CD4-positive, alpha-beta T cell treated with Interleukin-4 for 4 hours (primary cell): ENCODE measurements at places on chromosomes 6 and 20.

DNA sequence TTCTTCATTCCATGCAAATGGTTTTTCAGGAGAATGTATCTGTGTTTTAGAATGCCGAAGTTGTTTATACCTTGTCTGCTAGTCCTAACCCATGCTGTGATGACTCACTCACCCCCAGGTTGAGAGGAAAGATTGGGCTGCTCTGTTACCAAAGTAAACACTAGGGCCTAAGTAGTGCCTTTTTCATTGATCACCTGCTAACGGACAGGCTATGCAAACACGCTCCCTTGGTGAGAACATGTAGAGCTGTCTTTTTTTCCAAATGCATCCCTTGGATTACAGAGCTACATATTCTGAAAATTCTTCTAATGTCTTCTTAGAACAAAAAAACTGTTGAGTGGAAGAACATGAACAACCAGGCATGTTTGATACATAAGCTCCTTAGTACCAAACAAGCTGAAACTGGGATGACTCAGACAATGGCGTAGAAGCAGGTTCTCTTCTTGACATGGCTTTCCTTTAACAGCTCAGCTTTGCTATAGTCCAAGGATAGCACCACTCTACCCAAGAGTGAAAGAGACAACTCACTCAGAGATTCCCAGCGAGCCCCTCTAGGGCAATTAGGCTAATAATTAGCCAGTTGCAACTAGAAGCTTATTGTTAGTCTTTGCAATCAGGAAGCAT, 20.5 kb downstream of the PERP start:
- DNase-seq, result no peak

DNA sequence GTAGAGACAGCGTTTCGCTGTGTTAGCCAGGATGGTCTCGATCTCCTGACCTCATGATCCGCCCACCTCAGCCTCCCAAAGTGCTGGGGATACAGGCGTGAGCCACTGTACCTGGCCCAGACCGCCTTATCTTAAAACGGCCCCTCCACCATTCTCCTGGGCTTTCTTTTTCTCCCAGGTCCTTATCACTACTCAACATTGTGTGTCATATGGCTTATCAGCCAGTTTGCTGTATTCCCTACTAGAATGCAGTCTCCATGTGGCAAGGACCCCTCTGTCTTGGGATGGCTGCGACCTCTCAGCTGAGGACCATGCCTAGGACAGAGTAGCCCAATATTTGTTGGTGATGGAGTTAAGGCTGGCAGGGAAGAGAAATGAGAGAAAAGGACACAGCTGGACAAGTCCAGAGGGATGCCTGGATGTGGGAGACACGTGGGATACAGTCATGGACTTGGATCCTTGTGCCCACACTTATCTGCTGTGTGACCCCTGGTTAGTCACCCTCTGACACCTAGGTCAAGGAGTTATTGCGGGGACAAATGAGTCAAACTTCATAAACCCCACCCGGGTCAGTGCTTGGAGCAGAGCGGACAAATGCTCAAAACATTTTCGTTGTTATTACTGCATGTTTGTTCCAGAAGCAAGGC, 24.0 kb downstream of the ADA start:
- no peak for DNase-seq

DNA sequence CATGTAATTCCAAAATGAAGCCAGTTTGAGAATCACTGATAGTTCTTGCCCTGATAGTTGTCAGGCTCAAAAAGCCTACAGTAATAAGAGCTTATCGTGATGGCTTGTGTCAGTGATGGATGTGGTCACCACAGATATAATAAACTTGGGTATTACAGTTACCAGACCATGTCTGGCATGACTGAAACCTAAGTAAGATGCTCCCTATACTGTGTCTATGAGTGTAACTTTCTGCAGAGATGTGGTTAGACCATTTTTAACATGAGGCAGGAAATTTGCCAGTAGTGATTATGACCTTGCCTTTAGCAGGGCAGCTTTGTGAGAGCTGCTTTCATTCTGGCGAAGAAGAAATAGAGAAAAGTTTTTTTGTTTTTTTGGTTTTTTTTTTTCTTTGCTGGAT, 90.2 kb downstream of the ANKS1A start:
- DNase-seq, result no peak

GRCh38 chr20:62611819-62612218, 30.5 kb upstream of the SLCO4A1 start:
- DNase-seq, result no peak

GRCh38 chr6:63352069-63352543, 32.3 kb upstream of the LGSN start:
- DNase-seq, result no peak
